ENCODE measurements at places on chromosomes 3 and 15.
A peak's percentile ranks its signal among the peaks of the same experiment; 100 is the strongest.

DNA sequence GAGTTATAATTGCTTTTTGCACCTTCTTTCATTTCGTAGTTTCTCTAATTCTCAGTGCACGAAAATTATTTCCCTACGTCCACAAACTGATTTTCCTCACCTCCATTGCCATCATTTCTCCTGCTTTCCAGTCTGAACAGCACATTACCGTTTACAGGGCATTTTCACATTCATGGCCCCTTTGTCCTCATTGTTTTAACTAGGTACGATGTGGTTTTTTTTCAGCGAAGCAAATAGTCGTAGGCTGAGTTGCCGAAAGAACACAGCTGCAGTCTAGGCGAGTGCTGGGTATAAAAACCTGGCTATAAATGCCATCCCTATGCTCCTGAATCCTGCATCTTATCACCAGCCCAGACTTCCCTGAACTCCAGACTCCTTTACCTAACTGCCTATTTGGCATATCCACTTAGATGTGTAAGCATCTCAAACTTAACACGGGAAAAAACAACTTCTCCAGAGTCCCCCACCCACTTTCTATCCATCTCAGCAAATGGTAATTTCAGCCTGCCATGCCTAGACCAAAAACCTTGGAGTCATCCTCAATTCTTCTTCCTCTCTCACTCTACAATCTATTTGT lies 691 bp upstream of the FSIP1 start:
- no peaks in the 10 kb centered on the region for H3K36me3 ChIP-seq
- H3K4me1 ChIP-seq: peaks cover 55% of the 10 kb centered on the region
- H3K27ac ChIP-seq: peak overlapping the region; percentile 51
- H3K27me3 ChIP-seq: no peaks in the 10 kb centered on the region
- no peak for DNase-seq
- H3K4me3 ChIP-seq: peak overlapping the region; percentile 79

DNA sequence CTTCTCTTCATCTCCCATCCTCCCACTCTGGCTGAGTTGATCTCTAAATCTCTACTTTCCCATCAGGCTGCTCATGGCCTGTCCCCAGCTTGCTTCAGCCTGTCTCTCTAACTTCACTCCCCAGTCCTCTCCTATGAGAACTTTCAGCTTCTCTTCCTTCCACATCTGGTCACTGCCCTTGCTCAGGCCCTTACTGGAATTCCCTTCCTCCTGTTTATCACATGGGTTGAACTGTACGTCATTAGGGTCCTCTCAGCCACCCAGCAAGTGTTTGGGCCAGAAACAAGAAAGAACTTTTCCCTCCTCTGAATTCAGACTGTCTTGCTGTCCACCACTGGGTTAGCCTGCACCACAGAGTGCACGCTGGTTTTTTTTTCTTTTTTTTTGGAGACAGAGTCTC lies 5.0 kb downstream of the PTPN23 start:
- H3K36me3 ChIP-seq: peaks cover 6% of the 10 kb centered on the region
- peaks cover 9% of the 10 kb centered on the region for H3K4me1 ChIP-seq
- no peak for DNase-seq
- H3K27me3 ChIP-seq: no peaks in the 10 kb centered on the region
- peak overlapping the region; percentile 20 for H3K27ac ChIP-seq
- no peak overlapping the region for H3K4me3 ChIP-seq

DNA sequence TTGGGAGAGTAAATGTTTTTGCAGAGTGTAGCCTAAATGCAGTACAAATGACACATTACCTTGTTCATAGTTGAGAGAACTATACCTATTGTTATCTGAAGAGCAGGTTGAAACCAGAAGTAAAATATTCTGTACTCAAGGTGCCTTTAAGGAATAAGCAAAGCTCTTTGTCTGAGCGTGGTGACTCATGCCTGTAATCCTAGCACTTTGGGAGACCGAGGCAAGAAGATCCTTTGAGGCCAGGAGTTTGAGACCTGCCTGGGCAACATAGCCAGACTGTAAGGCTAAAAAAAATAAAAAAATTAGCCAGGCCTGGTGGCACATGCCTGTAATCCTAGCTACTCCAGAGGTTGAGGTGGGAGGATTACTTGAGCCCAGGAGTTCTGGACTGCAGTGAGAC lies 2.2 kb upstream of the RNF13 start:
- H3K4me3 ChIP-seq: no peak overlapping the region
- no peak for DNase-seq
- H3K27ac ChIP-seq: no peak overlapping the region

DNA sequence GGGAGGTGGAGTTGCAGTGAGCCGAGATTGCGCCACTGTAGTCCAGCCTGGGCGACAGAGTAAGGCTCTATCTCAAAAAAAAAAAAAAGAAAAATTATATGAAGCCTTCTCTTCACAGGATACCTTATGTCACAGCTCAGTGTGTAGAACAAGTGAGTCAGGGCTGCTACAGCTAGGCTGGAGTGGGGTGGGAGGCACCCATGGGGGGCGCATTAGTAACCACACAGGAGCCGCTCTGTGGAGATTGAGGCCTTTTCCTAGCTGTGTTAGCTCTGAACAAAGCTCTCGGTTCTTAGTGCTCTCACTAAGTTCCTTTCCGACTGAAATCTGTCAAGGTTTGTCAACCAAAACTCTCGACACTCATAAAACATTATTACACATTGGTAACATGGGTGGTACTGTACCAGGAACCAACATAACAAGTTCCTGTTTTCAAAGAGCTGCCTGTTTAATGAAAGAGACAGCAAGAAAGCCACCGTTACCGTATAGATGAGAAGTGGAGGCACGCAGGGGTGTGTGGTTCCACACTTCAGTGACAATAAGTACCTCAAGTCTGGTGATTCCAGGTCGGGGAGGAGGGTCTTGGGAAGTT lies 4.5 kb downstream of the LRRC31 start:
- H3K36me3 ChIP-seq: no peaks in the 10 kb centered on the region
- no peak overlapping the region for H3K4me3 ChIP-seq
- peaks cover 17% of the 10 kb centered on the region for H3K4me1 ChIP-seq

DNA sequence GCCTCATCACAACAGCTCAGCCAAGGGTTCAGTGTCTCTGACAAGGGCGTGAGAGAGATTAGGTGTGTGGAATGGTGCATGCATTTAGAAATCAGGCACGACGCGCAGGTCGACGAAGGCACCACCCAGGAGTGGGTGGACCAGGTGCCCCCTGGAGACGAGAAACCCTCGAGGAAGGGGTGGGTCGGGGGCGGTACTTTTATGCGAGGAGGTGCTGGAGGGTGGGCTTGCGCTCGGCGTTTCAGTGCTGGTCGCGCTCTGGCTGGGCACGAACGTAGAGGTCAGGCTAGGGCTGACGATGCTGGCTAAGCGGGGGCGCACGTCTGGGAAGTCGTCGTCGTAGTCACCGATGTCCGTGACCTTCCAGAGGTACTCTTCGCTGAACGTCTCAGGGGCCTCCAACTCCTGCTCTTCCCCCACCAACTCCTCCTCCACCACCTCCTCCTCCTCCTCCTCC lies 393 bp downstream of the ERICH6 start:
- H3K27me3 ChIP-seq: peaks cover 5% of the 10 kb centered on the region
- peaks cover 7% of the 10 kb centered on the region for H3K36me3 ChIP-seq
- H3K27ac ChIP-seq: no peak overlapping the region
- peak; percentile 37 for DNase-seq
- no peaks in the 10 kb centered on the region for H3K4me1 ChIP-seq

- no peak for DNase-seq
- no peak overlapping the region for H3K27ac ChIP-seq
- no peaks in the 10 kb centered on the region for H3K36me3 ChIP-seq
- H3K4me1 ChIP-seq: peaks cover 17% of the 10 kb centered on the region
Observed at GRCh38 chr3:40801284-40801741, 276.6 kb downstream of the ZNF621 start.

- H3K27ac ChIP-seq: peak overlapping the region; percentile 94
- no peak for DNase-seq
- peaks cover 4% of the 10 kb centered on the region for H3K36me3 ChIP-seq
- peaks cover 51% of the 10 kb centered on the region for H3K4me1 ChIP-seq
Observed at GRCh38 chr3:38455639-38456430, 2.1 kb downstream of the ACVR2B start.

DNA sequence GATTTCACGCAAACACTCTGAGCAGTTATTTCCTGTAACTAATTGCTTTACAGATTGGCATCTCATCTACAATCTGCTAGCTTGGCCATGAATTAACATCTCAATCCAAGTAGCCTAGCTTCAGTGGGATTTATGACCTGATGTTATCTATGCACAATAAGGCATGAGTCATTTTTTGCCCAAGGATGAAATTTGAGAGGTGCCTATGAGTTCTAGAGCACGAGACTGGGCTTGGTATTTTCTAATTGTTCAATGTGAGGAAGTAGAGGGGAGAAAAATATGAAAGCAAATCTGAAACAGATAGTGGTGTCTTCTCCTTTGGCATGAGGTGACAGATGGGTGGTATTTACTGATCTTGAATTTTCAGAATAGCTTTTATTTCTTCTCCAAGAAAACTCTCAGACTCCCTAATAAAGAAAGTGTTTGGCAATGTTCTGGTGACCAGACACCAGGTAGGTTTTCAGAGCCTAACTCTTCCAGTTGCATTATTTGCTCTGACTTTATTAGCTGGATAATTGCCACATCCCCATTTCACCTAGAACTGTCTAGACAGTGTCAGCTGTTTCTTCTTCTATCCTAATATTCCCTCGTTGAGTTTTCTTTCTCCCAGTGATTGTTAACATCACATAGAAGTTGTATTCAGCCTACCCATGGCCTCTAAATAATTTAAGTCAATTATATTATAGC lies 301.0 kb upstream of the UMPS start:
- no peak for DNase-seq
- no peaks in the 10 kb centered on the region for H3K36me3 ChIP-seq
- H3K27ac ChIP-seq: no peak overlapping the region

DNA sequence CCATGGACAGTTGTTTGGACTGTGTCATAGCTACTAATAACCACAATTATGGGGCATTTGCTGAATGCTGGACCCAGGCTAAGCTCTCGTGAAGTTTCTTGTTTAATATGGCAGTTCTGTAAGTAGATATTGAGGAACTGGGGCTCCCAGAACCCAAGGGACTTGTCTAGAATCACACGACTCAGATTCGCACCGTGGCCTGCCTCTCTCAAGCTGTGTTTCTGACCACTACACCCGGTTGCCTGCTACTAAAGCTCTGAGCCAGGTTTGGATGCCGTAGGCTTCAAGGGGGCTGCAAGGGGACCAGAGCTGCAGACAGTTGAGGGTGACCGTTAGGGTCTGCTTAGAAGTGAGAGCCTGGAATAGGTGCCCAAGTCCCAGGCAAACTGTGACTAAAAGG lies 11.5 kb downstream of the TEX264 start:
- peaks cover 18% of the 10 kb centered on the region for H3K4me1 ChIP-seq
- DNase-seq: no peak
- H3K27ac ChIP-seq: no peak overlapping the region
- no peaks in the 10 kb centered on the region for H3K36me3 ChIP-seq
- H3K27me3 ChIP-seq: no peaks in the 10 kb centered on the region
- H3K4me3 ChIP-seq: no peak overlapping the region

DNA sequence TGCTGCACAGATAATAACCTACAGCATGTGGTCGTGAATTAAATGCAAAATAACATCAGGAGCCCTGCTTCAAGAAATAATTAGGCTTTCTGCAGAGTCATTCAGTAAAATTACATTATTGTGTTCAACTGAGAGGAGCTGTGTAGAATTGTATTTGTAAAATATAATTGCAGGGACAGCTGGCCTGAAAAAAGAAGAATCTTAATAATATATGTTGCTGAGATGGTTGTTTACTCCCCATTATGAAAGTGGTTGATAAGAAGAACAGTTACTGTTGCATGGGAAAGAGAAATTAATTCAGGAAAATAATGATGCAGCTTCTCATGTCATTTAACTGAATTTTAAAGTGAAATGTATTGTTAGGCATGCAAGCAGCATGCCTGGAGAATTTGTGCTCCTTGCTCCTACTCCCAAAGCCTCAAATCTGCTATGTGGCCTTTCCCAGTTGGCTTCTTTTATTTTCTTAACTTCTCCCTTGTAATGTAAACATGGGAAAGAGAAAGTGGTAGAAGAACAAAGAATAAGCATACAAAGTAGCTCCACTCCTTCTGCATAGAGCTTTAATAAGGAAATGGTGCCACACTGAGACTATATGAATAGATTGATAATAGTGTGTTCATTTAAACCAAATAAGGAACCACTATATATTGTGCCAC lies 100.1 kb downstream of the VGLL3 start:
- DNase-seq: no peak
- peaks cover 40% of the 10 kb centered on the region for H3K4me1 ChIP-seq
- peak overlapping the region; percentile 96 for H3K27ac ChIP-seq

DNA sequence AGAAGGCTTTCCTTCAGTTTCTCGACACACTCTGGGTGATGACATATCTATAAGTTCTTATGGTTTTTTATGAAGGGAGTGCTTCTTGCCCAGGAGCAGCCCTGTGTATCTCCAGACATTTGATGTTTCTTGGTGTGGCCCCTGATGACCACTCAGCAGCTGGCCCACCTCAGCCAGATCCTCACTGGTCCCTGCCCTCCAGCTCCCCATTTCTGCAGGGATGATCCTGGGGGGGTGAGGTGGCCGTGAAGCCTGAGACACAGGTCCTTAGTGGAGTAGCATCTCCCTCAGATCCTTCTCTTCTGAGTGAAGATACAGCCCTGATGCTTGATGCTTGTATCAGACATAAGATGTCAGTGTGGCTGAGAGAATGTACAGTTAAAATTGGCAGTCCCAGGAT lies 127.7 kb downstream of the LRRC3B start:
- no peaks in the 10 kb centered on the region for H3K36me3 ChIP-seq
- no peak for DNase-seq
- H3K27ac ChIP-seq: no peak overlapping the region

- no peak for DNase-seq
- H3K36me3 ChIP-seq: peaks cover 14% of the 10 kb centered on the region
- no peak overlapping the region for H3K4me3 ChIP-seq
- H3K27me3 ChIP-seq: no peaks in the 10 kb centered on the region
Observed at GRCh38 chr3:105656651-105657504, 211.9 kb downstream of the CBLB start.

Data from WTC11 (cell line).